ENCODE measurements at places on chromosomes 5 and 9.

DNA sequence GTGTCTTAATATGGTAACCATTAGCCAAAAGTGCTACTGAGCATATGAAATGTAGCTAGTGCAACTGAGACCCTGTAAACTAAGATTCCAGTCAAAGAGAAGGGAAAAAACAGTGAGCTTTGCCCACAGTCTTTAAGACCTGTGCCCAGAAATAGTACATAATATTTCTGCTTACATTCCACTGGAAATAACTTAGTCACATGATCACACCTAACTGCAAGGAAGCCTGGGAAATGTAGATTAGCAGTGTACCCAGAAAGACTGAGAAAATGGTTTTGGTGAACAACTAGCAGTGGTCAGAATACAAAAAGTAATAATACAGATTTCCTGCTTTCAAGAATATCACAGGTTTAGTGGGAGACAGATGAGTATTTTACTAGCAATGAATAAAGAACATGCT, 2.5 kb upstream of the CPLANE1 start:
- DNase-seq = no peak

- DNase-seq = no peak
Observed at GRCh38 chr5:90017239-90017638, 392.3 kb downstream of the CETN3 start.

- no peak for DNase-seq
Observed at GRCh38 chr5:67431191-67431590, 234.6 kb upstream of the CD180 start.

- no peak for DNase-seq
Observed at GRCh38 chr9:88234114-88234513, 95.8 kb upstream of the SPATA31C2 start.
